ENCODE measurements at places on chromosomes 3 and 15.

DNA sequence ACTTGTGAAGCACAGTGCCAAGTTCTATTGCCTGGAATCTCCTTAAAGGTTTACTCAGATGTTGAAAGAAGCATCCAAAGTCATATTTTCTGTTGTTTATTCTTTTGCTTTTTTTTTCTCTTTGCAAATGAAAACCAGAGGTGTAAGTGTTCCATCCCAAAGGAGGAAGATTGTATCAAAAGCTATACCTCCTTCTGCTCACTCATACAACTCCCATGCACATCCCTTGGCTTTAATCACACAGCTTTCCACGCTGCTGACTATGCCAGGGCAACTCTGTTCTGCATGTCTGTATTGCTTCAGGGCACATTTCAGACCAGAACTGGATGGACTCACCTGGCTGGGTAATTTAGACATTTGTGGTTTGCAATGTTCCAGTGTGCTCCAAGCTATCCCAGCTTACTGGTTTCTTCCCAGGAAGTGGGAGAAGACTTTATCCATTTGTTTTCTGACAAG lies 399.6 kb upstream of the TBL1XR1 start:
- DNase-seq: no peak

- DNase-seq: no peak
Measured at GRCh38 chr15:57903626-57904025, 161.9 kb downstream of the ALDH1A2 start.

DNA sequence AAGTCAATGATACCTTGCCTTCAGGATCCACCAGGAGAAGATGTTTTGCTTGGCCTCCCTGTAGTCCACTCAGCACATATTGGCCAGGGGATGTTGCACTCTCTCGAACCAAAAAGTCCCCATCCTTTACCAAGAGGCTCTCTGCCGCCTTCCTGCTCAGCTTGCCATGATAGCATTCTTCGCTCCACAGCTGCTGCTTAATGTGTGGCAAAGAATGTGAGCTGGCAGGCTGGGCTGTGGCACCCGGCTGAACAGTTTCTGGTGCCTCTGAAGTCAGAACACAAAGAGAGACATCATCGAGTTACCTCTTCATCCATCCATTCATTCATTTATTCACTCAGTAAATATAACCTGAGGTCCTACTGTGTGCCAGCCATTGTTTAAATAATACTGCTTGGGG lies 23.9 kb upstream of the CEP152 start:
- no peak for DNase-seq

DNA sequence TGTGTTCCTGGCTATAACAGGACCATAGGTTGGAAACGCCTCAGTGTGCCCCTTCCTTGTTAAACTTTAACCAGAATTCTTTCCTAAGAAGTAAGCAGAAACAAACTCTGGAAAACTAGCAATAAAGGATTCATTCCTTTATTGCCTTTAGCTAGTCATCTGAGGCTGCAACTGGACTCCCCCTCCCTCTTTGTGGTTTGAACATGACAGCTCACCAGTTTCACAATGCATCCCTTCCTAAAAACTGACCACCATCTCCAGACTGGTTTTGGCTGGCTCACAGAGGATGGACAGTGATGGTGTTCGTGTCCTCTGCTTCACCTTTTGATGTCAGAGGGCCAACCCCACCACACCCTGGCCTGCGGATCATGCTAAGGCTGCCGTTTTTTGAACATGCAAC lies 27.9 kb upstream of the TGFBR2 start:
- no peak for DNase-seq

GRCh38 chr3:72434296-72434695 lies 413.9 kb downstream of the SHQ1 start:
- DNase-seq: no peak

DNA sequence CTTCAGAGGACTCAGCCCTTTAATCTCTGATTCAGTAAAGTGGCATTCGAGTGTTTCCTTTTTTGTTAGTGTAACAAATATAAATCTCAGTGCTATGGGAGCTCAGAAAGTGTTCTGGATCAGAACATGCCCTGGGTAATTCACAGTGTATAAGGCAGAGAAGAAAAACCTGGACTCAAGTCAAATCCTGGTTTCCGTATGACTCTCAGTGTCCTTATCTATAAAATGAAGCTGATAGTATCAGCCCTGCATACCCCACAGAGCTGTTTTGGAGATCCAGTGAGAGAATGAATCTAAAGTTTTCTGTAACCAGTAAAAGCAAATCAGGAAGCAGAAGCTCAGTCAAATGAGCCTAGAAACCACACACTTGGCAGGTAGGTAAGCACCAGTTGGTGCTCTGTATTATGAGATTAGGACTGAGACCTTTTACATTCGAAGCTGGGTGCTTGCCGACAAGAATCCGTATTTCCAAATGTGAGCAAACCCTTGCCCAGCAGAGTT lies 67.2 kb downstream of the IL1RAP start:
- DNase-seq: no peak

DNA sequence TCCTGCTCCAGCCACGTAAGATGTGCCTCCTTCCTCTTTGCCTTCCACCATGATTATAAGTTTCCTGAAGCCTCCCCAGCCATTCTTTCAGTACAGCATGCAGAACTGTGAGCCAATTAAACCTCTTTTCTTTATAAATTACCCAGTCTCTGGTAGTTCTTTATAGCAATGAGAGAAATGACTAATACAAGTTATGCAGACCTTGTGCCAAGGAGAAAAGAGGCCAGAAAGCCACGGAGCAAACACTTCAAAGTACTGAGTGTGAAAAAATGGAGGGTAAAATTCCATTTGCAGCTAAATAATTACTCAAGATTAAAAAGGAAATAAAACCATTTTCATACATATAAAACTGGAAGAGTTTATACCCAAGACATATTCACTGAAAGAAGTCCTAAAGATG lies 213.6 kb upstream of the LINGO1 start:
- no peak for DNase-seq

- no peak for DNase-seq
Measured at GRCh38 chr15:89852342-89852995, 37.8 kb upstream of the ANPEP start.

- no peak for DNase-seq
Measured at GRCh38 chr3:87473944-87474343, 197.6 kb upstream of the POU1F1 start.

DNA sequence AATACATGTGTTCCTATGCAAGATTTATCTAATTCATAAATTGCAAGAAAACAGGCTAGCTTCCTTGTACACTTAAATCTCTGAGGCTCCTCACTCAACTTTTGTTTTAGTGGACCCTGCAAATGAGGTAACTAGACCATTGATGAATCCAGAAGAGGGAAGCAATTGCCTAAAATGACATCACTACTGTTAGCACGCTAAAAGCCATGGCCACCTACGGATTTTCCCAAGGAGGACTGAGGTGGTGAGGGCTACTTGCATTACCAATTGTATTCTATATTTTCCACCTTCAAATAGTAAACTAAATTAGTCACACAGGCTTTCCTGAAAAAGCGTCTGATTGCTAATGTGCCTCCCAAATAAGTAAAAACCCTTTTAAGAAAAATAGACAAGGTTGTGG lies 140.7 kb downstream of the GADL1 start:
- DNase-seq: no peak

DNA sequence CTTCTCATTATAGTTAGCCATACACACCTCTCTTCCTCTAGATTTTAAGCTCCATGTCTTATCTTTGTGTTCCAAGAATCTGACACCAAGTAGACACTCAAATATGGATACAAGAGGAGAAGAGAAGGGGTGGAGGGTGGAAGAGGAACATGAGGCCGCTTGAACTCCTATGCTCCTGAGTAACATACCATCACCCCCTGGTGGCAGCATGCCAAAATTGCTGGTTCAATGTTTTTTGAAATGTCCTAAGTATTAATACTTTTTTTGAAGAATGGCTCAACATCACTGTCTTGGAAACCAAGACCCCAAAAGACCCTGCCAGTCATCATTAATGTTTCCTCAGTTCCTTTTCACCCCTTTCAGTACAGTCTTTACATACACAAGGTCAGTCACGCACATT lies 71.8 kb upstream of the HACD2 start:
- DNase-seq: no peak

GRCh38 chr3:77158730-77159581 lies 119.1 kb downstream of the ROBO2 start:
- DNase-seq: no peak

DNA sequence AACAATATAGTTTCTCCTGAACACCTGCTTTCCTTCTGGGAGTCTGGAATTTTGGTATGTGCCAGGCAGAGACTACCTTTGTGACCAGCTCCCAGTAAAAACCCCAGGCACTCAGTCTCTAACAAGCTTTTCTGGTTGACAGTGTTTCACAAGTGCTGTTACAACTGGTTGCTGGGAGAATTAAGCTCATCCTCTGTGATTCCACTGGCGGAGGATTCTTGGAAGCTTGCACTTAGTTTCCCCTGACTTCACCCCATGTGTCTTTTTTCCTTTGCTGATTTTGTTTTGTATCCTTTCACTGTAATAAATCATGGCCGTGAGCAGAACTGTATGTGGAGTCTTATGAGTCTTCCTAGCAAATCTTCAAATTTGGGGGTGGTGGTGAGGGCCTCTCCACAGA lies 5.7 kb upstream of the TAGLN3 start:
- no peak for DNase-seq

DNA sequence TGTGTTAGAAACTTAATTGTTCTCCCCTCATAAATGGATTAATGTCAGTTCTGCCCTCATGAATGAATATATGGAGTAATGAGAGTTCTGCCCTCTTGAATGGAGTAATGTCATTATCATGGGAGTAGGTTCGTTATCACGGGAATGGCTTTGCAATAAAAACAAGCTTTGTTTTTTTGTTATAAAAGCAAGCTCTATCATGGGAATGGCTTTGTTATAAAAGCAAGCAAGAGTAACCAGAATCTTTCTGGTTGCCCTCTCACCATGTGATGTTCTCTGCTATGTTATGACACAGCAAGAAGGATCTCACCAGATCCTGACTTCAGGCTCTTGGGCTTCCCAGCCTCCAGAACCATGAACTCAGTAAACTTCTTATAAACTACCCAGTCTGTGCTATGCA lies 38.4 kb upstream of the UBL7 start:
- DNase-seq: no peak

DNA sequence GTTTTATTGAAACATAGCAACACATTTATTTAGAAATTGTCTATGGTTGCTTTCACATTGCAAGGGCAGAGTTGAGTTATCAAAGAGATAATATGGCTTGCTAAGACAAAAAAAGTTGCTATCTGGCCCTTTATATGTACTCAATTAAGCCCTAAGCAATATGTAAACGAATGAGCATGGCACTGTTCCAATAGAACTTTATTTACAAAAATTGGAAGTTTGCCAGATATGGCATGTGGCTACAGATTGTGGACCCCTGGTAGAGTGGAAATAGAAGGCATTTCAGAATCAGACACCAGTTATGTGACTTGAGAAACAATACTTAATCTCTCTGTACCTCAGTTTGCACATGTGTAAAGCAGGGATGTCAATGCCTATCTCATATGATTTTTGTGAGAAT lies 515.6 kb upstream of the SGO1 start:
- no peak for DNase-seq

DNA sequence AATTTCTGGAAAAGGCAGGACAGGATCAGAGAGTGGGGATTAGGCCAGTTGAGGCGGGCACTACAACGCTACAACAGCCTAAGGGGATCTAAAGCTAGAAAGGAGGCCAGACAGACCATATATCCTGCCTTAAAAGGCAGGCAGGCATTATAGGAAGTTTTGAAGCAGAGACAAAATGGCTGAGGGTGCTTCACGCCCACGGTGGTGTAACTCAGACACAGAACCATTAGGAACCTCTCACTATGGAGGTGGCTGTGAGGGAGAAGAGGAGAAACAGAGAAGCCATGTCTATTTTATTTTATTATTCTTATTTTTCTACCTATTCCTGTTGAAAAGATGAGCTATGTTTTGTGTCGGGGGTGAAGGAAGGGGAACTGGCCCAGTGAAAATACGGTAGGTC lies 2.1 kb upstream of the USP4 start:
- no peak for DNase-seq

GRCh38 chr3:132756108-132756650 lies 34.0 kb upstream of the NPHP3 start:
- no peak for DNase-seq

DNA sequence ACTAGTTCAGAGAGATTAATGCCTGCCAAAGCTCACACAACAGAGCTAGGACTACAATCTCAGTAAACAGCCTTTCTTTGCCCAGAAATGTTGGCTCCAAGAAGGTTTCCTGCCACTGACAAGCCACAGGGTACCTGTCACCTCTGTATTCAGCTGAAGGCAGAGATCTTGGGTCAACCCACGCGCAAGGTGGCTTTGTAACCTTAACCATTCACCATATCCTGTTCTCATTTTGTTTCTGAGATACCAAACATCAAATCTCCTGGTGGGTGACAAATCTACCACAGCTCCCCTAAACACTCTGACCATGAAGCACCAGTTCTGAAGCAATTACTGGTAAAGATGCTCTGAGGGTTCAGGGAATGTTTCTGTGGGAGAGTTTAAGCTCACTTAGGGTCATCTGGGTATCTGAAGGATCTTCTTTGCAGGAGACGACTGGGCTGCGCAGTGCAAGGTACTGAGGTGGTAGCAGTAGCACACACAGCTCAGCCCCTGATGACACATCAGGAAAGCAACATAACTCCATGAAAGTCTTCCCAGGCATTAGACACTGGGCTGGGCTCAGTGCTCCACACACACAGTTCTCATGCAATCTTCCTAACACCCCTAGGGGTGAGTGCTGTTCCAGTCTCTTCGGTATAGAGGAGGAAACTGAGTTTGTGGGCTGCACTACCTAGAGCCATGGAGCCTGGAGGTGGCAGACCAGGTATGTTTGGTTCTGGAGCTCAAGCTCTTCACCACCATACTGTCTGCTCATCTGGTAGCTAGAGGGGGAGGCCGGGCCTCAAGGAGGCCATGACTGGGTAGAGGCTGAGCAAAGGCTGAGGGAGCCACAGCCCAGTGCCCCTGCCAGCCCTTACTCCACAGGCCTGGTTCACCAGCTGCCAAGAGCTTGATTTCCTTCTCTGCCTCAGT lies 7.7 kb downstream of the CXCR6 start:
- DNase-seq: peak; percentile 64

DNA sequence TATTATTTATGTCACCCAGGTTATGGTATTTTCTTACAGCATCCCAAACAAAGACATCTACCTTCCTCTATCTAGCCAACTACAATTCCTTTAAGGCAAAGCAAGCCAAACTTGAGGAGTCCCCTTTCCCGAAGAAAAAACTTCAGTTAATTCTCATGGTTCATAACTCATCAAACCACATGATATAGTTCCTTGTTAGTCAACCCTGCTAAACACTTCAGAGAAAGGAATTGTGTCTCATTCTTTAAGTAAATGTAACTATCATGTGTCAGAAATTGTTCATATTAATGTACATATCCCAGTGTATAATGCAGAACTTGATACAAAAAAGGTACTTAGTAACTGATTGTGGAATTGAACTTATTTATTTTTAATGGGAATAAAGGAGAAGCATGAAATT lies 44.4 kb downstream of the ST3GAL6 start:
- no peak for DNase-seq

GRCh38 chr3:59508273-59508672 lies 458.4 kb upstream of the CFAP20DC start:
- DNase-seq: no peak

- no peak for DNase-seq
Measured at GRCh38 chr3:115578331-115578730, 45.0 kb upstream of the GAP43 start.

- DNase-seq: no peak
Measured at GRCh38 chr3:53044371-53044710, 1.5 kb downstream of the SFMBT1 start.

Measured in CD4-positive, alpha-beta memory T cell (primary cell).